ENCODE measurements at places on chromosomes 2 and 18.

GRCh38 chr2:25132693-25133092 lies 35.7 kb downstream of the POMC start:
- no peak for DNase-seq

- DNase-seq: no peak
These were observed 33.7 kb downstream of the MREG start for GRCh38 chr2:215979620-215980019.

DNA sequence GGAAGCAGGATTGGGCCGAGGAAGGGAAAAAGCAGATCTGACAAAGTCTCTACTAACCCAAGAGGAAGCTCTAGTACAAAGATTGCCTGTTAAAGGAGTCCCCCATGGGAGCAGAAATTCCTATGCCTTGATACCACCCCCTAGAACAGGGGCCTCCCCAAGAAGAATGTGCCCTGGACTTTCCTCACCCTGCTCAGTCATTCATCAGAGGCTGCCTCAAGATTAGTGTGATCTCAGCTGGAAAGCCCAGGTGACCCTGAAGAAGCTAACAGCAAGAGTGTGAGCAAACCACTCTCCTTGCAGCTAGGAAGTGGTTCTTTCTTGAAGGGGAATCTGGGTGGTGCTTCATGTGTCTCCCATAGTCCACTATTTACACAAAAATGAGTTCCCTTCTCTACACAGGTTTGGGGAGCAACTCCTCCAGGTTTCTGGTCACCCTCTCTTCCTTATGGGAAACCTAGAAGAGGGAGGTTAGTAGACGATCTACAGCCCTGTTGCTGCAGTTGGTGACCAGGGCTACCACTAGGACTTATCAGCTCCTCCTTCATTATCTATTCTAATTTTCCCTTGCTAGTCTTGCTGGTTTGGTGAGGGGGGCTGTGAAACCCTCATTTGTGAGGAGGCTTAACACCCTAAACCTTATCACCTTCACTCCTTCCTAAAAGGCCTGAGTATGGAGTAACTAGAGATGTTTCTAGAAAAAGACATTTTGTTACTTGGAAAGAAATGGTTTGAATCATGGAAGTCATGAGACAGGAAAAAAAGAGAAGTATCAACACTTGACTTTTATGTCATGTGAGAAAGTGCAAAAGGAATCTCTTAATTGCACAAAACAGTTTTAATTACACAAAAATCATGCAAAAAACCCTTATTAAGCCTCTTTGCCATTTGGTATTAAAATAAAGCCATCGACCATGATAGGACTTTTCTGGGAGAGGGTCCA lies 2.9 kb upstream of the WDR7 start:
- no peak for DNase-seq

DNA sequence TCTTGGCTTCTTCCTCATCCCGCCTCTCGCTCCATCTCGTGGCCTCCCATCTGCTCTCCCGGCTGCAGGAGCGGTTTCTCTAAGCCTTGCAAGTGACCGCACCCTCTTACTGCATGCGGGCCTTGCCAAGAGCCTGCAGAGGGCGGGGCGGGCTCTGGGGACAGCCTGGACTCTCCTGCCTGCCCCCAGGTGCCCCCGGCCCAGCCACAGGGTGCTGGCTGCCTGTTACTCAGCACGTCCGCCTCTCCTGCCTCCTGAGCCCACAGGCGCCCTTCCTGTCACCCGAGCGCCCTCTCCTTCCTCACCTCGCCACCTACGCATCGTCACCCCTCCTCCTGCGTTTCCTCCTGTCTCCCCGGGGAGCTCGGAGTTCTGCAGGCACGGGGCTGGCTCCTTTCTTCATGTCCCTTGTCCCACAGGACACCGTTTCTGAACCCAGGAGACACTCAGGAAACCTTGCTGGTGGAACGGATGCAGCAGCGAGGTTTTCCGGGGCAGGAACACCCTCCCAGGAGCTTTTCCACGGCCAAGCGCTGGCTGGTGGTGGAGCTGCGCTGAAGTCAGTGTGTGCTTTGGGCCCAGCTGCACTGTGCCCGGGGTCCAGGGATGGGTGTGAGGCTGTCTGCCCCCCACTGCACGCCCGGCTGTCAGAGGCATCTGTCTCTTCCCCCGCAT lies 28.5 kb downstream of the HPCAL1 start:
- DNase-seq: peak; percentile 87

- DNase-seq: no peak
These were observed 7.0 kb downstream of the XIRP2 start for GRCh38 chr2:166895243-166895642.

DNA sequence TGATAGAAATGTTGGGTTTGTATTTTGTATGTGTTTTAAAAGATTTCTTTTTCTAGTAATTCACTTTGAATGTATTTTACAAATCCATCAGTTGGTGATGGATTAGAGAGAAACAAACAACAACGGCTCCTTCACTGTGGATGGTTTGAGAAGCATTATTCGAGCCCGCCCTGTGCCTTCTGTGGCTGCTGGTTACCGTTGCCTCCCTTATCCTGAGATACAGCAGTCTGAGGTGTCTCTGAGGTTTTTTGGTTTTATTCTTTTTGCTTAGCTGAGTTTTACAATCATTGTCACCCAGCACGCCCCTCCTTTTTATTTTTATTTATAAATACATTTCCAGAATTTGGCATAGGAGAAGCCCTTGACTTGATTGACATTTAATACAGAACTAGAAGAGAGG lies 168.3 kb downstream of the BABAM2 start:
- DNase-seq: no peak

- DNase-seq: no peak
These were observed 2.5 kb downstream of the PSTPIP2 start for GRCh38 chr18:46069524-46069923.

GRCh38 chr2:121501031-121501430 lies 29.6 kb upstream of the RNU4ATAC start:
- DNase-seq: no peak

DNA sequence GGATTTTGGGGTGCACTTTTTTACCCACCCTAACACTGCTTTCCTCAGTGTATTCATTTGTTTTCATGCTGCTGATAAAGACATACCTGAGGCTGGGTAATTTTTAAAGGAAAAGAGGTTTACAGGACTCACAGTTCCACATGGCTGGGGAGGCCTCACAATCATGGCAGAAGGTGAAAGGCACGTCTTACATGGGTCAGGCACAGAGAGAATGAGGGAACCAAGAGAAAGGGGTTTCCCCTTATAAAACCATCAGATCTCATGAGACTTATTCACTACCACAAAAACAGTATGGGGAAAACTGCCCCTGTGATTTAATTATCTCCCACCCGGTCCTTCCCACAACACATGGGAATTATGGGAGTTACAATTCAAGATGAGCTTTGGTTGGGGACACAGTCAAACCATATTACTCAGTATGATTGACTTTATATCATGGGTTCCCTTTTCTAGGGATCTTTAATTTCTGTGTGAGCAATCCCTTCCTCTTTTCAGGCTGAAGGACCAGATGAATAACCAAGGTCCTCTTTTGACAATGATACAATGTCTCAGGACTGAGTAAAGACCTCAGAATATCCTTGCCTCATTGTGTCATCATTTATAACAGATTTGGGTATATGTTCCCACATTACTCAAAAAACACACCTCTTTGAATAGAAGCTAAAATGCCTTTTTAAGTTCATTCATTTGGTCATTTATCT lies 100.1 kb upstream of the TRIB2 start:
- DNase-seq: no peak

DNA sequence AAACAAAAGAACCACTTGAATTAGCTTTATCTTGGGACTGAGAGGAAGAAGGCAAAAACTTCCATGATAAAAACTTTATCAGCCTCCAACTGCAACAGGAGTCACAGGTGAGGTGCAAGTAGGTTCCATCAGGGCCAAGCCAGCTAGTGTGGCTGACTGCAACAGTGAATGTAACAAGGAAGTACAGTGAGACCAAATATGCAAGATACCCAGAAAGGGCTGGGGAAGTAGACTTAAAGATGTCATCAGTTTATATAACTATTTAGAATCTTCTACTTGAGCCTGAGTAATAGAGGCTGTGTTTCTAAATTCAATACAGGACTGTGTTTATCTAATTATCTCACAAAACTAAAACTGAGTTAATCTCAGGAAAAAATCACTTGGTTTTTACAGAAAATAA lies 14.8 kb downstream of the PLEKHM3 start:
- DNase-seq: no peak

DNA sequence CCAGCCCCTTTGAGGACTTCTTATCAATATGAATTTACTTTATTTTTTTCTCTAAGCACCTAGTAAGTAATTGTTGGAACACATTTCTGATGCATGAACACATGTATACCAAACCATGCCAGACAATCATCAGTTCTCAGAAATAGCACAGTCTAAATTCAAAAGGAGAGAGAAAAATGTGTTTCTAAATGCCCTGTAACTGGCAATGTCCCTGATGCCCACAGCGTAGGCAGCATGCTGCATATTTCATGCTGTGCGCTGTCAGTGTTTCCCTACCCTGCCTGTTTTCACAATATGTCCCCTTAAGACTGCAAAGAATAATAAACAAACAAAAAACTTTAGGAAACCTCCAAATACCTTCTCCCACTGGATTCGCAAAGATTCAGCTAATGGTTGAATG lies 881.0 kb upstream of the CHAC2 start:
- no peak for DNase-seq

GRCh38 chr2:220165401-220165800 lies 538.0 kb downstream of the SLC4A3 start:
- DNase-seq: no peak

GRCh38 chr2:241967467-241968144 lies 98.1 kb downstream of the RTP5 start:
- DNase-seq: no peak

DNA sequence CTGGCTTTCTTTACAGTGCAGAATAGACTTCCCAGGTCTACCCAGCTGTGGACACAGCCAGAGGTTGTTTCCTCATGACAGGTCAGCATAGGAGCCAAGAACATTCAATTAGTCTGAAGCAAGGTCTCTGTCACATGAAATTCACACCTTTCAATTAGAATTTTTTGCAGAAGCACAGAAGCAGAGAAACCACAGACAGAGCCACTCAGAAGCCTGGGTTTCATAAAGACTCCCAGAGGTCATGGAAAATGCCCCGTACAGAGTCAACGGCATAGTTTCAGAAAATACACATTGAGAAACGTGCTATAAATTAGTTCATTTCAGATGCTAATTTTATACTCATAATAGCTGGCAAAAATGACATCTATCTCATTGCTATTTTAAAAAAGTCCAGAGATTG lies 87.0 kb upstream of the TMEM200C start:
- DNase-seq: no peak

DNA sequence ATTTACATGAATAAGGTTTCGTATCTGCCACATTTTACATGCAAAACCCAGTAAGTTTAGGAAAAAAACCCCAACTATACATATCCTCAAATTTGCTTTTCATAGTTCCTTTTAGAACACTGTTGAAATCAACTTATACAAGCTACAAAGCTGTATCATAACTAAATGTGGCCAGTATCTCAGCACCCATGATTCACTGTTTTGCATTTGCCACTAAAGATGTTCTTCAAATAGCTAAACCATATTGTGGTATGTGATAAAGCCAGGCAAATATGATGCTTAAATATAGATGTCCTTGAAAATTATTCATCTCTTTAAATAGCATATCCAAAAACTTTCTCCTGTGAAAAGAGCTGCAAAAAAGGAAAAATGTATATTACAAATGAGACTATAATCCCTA lies 29.9 kb downstream of the ROCK2 start:
- DNase-seq: no peak

GRCh38 chr18:79930020-79930642 lies 21.3 kb downstream of the SLC66A2 start:
- DNase-seq: no peak

- no peak for DNase-seq
These were observed 443.3 kb downstream of the SOCS6 start for GRCh38 chr18:70732188-70732587.

DNA sequence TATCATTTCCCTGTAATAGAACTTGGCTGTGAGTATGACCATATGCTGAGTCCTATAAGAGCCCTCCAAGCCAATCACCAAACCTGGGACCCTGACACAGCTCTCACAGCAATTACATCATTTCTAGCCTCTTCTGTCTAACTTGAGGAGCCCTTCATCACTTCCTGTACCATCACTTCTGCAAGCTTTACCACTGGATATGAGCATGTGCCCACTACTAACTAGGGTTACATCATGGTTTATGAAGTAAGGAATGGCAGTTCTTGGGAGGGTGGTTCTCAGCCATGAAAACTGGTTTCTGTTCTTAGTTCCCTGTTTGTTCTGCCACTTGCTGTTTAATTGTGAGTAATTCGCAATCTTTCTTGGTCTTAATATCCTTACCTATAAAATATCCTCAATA lies 31.0 kb upstream of the EPB41L3 start:
- DNase-seq: no peak

DNA sequence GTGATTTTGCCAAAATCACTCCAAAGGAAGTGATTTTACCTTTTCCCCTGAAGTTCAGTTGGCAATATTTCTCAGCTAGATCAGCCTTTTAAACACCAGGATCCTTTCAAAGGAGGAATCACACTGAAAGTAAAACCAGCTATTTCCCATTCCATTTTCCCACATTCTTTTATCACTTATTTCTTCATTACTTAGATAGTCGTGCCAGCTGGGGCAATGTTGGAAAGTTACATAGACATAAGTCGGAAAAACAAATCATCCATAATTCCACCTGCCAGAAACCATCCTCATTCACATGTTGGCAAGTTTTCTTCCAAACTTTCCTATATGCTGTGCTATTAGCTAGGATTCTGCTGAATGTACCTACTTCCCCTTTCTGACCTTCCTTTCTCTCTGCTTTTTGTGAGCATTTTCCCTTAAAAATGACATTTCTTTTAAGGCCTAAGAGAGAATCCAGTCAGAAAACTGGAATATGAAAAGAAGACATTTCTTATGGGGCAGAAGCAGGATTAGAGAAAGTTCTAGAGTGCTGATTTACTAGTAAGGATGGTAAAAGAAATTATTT lies 170.0 kb upstream of the STK17B start:
- no peak for DNase-seq

- DNase-seq: no peak
These were observed 60.4 kb upstream of the SOS1 start for GRCh38 chr2:39181297-39181696.

DNA sequence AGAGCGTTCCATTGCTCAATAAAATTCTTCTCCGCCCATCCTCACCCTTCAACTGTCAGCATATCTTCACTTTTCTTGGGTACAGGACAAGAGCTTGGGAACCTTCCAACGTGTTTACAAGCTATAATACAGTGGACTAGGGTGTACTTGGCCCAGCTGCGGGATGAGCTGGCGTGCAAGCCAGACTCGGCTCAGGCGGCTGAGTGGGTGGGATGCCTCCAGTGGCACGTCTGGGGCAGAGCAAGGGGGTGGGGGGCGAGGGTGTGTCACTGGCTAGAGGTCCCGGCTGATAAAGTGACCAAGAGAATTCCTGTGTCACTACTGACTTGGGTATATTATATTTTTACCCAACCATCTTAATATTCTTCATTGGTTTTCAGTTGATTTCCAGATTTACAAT lies 179.7 kb downstream of the EVA1A start:
- no peak for DNase-seq
